H7 (cell line): ENCODE measurements at places on chromosomes 13 and 19.

- DNase-seq, result no peak
Measured at GRCh38 chr13:40169476-40169875, 497.0 kb downstream of the FOXO1 start.

GRCh38 chr13:65342541-65343337 lies 1887.4 kb downstream of the PCDH9 start:
- DNase-seq, result no peak

DNA sequence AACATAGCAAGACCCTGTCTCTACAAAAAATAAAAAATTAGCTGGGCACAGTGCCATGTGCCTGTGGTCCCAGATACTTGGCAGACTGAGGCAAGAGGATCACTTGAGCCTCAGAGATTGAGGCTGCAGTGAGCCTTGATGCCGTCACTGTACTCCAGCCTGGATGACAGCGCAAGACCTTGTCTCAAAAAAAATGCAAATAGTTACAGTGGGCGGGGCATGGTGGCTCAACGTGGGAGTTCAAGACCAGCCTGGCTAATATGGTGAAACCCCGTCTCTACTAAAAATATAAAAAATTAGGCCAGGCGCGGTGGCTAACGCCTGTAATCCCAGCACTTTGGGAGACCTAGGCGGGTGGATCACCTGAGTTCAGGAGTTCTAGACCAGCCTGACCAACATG lies 8.5 kb downstream of the PGLS start:
- no peak for DNase-seq

GRCh38 chr13:77222000-77222690 lies 104.7 kb downstream of the MYCBP2 start:
- no peak for DNase-seq
